ENCODE measurements at places on chromosomes 4 and X.

DNA sequence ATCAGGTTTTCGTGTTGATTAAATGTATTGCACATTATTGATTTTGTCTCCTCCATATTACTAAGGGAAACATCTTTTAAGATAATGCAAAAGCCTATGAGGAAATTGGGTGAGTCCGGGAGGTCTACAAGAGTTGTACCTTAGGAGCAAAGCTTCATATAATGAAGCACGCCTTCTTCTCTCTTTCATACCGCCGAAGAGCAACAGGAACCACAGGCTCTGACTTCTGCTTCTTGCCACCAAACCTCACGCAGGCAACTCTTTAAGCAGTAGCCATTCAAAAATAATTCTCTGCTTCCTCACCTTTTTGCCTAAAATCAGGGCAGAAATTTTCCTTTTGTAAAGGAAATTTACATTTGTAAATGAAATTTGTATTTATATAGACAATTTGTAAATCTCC is 139.6 kb downstream of the SPRY1 start:
- no peak for DNase-seq

- DNase-seq: peak; percentile 16
Observed at GRCh38 chrX:19990151-19990555, 708 bp downstream of the BCLAF3 start.

GRCh38 chr4:167321299-167321698 is 87.0 kb upstream of the SPOCK3 start:
- no peak for DNase-seq

DNA sequence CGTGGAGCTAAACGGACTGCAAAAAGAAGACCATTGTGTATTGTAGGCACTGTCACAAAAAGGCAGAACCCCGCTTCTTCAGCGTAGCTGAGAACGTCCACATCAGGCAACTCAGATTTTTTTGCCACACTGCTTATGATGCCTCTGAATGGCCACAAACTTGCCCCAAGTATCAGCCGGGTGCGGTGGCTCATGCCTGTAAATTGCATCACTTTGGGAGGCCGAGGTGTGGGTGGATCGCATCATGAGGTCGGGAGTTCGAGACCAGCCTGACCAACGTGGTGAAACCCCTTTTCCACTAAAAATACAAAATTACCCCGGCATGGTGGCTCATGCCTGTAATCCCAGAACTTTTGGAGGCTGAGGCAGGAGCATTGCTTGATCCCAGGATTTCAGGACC is 14.9 kb upstream of the IL3RA start:
- no peak for DNase-seq

DNA sequence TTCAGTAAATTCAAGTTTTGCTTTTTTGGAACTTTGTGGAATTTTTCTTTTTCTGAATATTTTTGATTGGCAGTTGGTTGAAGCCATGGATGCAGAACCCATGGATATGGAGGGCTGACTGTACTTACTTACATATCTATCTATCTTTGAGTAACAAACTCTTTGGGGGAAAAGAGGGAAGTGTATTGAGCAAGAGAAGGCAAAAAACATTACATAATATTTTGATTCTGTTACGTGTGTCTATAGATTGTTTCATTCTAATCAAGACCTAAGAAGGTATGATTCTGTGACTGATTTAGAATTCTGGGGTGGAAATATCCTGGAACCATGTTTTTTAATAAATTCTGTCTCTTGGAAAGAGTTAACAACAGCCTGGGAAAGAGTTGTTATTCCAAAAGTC is 31.5 kb downstream of the GRSF1 start:
- DNase-seq: no peak

DNA sequence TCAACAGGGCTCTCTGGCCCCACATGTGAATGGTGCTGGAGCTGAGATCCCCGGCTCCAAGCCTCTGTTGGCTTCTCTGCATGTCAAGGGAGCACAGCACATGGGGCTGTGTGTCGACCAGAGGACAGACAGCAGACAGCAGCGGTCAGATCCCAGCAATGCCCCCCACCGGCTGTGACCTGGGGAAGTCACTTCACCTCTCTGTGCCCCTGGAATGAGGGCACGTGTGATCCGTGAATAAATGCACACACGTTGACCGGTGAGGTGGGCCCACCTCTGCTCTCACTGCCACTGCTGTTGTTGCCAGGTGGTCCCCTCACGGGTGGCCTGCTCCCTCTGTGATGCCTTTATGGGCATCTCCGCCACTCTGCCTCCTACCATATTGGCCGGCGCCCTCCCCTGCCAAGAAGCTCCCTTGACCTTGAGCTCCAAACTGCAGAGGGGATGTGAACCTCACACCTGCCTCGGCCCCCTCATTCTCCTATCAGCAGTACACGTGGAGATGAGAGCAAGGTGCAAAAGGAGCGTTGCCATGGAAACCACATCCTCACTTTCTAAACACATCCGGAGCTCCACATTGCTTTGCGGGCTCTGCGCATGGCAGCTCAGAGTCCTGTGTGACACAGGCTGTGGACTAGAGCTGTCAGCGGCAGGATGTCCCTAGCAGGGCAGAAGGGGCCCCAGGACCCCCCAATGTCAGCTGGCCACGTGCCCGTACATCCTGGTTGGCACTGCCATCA is 75.4 kb downstream of the ABLIM2 start:
- no peak for DNase-seq

DNA sequence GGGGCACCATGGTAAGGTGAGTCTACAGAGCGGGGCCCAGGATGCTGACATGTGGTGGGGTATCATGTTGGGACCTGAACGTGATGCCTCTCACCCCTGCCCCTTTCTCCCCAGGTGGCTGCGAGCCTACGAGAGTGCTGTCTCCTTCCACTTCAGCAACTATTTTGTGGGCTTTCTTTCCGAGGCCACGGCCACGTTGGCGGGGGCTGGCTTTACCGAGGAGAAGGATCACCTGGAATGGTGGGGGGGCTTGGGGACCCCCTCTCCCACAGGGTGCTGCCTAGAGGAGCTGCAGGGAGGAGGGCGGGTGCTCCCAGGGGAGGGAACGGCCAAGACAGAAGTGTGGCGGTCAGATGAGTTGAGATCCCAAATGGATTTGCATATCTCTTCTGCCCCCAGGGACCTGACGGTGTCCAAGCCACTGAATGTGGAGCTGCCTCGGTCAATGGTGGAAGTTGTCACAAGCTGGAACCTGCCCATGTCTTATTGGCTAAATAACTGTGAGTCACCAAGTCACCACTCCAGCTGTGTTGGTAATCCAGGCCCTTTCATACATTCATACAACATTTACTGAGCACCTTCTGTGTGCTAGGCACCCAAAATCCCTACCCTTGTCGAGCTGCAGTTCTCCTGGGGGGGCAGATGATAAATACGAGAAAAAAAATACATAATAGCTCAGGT is 5.5 kb downstream of the PORCN start:
- DNase-seq: no peak

- DNase-seq: peak; percentile 31
Observed at GRCh38 chr4:89598602-89599001, 238.4 kb downstream of the SNCA start.

DNA sequence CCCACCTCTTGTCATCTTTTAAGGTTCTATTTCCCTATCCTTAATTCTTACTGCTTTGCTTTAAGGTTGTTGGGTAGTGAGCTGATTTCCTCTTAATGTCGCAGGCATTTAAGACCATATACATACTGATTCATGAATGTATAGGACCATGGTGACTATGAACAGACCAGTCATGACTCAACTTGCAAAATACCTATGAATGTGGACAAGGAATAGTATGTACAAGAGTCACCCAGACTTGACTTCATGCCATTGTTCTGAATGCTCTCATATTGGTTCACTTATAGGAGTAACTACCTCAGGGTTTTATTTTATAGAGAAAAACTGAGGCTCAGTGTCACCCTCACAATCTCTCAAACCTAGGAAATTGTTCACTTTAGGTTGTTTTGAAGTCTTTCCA is 44.3 kb downstream of the CCNG2 start:
- DNase-seq: no peak

DNA sequence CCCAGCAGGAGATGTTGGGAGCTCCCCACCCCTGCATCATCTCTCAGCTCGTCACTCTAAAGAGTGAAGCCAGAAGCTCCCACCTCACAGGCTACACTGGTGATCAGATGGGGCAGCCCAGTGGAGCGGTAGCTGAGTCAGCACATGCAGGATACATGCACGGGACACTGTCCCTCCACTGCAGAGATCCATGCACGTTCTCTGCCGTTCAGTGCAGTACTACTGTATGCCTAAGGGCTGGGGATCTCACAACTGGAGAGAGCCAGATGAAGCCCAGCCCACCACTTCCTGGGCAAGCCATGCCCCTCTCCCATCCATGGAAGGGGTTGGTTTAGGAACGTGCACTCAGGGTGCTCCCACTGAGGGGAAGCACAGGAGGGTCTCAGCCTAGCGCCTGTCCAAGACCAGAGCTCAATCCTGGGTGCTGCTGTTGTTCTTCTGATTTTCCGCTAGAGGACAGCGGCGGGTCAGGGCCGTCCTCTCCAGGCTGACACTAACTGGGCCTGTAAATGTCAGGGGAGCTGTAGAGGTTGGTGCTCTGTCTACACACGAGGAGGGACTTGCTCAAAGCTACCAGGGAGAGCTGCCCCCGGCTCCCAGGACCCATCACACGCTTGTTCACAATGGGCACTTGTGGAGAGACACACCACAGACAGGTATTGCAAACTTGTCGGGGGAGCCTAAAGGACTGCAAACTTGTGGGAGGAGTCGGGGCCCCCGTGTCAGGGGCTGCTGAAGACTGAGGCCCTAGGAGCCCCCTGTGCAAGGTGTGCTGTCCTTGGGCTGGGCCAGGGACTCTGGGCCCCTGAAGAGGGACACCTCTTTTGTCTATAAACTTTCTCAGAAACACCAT is 18.2 kb upstream of the ABLIM2 start:
- peak; percentile 50 for DNase-seq

DNA sequence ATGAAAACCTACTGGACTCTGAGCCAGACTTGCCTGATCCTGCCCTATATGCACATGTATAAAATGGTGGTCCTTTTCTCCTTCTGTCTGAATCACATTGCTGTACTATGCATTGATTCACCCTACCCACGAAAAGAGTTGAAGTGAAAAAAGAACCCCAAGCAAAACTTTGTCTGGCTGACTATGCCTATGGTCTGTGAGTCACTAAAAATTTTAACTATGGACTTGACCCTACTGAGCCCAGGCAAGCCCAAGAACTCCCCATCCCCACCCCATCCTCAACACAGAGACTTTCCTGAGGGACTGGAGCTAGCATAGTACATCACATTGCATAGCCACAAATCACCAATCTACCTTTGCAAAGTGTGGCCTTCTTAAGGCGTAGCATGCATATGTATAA is 116.6 kb upstream of the TENM3 start:
- DNase-seq: no peak

DNA sequence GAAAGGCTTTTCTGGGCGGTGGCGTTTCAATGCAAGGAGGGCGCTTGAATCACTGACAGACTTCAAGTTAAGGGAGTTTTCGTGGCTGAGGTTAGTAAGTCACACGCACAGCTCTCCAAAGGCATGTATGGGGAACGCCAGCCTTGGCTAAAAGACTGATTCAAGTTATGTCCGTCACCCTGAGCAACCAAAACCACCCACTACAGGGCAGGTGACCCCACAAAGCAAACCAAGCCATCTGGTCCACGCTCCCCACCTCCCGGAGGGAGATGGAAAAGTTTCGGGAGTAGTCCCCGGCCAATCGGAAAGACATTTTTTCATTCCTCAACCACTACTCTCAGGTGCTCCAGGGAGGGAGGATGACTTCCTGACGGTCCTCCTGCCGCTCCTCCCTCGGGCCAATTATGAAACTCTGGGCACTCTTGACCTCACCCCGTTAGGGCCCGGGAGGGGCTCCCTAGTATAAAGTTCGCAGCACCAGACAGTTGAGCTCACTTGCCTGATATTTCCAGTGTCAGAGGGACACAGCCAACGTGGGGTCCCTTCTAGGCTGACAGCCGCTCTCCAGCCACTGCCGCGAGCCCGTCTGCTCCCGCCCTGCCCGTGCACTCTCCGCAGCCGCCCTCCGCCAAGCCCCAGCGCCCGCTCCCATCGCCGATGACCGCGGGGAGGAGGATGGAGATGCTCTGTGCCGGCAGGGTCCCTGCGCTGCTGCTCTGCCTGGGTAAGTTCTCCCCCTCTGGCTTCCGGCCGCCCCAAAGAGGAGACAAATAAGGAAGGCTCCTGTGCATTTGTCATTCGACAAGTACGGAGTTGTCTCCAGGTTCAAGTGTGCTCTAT is at the start of gene EREG:
EREG (plus strand) TSS at position 494 of the 840 bp plus-strand sequence; CDS start at position 658, 164 bp downstream.
- DNase-seq: no peak

DNA sequence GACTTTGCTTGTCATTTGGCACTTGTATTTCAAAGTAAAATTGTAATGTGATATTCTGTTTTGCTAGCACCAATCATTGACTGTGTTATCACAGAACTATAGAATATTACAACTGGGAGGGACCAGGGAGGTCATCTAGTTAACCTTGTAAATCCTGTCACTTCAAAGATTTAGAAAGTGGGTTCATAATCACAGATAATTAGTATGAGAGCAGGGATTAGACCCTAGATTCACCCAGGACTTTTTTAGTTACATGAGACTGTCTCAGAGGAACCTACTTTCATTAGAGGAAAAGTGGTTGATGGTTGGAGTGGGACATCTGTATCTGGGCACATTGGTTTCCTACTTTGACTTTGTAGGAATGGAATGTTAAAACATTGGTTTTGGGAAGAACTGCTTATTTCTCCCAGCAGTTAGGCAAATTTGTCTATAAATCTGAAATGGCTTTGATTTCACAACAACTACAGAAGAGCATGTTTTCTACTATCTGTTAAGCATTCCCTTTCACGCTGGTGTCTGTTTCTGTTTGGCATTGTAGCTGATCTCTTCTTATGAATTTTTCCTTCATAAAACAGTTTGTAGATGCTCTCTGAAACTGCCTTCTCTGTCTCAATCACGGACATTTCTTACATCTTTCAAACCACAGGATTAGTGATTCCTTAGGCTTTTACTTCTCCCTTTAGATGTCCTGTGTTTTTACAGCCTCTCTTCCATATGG is 144.1 kb downstream of the DIPK2B start:
- DNase-seq: no peak

GRCh38 chrX:154308108-154308946 is 12.7 kb downstream of the TKTL1 start:
- peak; percentile 42 for DNase-seq

DNA sequence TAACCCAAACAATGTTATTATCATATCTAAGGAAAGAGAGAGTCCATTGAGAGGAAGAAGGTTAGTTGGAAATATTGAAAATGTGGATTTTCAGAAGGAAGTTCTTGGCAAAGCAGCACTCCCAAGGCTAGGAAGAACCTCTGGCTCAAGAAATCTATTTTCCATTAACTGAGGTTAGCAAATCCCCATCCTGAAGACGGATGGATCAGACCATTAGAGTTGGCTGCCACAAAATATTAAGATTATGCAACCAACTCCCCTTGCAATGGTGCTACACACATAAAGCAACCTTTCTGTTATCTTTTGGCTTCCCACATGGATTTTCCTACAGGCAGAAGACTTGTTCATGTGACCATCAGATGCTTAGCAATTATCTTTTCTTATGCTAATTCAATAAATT is 96.3 kb downstream of the COL4A6 start:
- no peak for DNase-seq

- DNase-seq: no peak
Observed at GRCh38 chr4:75679876-75680575, 6.8 kb upstream of the G3BP2 start.

GRCh38 chr4:5928274-5928673 is 35.4 kb upstream of the CRMP1 start:
- DNase-seq: no peak

GRCh38 chr4:177100307-177100706 is 209.4 kb upstream of the NEIL3 start:
- no peak for DNase-seq

Measured in cerebellar cortex (tissue), 1 donor.